ENCODE measurements at places on chromosomes 12 and 14.

GRCh38 chr12:2970744-2971143, 11.5 kb downstream of the TEAD4 start:
- no peak for DNase-seq

GRCh38 chr12:93706387-93706786, 29.2 kb downstream of the CRADD start:
- DNase-seq = no peak

GRCh38 chr12:68888243-68888642, 44.7 kb downstream of the CPM start:
- no peak for DNase-seq

GRCh38 chr12:52798671-52799504, 3.0 kb upstream of the KRT3 start:
- no peak for DNase-seq

DNA sequence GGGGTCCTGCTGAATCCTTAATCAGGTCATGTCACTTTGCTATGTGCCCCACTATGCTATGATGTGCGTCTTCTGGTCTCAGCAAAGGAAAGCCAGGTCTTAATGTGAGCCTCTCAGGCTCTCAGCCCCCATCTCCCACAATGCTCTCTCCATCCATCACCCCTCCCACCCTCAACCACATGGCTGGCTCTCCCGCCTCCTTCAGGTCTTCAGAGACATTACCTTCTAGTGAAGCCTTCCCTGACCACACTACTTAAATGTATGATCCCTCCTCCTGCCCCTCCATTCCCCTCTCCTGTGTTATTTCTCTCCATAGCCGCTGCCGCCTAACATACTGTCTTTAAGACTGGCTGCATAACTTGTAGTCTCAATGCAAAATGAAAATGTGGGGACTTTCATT, 50.5 kb downstream of the KRT80 start:
- DNase-seq = no peak

- DNase-seq = no peak
Measured at GRCh38 chr12:118336123-118336522, 36.6 kb downstream of the TAOK3 start.

- DNase-seq = no peak
Measured at GRCh38 chr14:32457213-32457920, 128.3 kb downstream of the AKAP6 start.

DNA sequence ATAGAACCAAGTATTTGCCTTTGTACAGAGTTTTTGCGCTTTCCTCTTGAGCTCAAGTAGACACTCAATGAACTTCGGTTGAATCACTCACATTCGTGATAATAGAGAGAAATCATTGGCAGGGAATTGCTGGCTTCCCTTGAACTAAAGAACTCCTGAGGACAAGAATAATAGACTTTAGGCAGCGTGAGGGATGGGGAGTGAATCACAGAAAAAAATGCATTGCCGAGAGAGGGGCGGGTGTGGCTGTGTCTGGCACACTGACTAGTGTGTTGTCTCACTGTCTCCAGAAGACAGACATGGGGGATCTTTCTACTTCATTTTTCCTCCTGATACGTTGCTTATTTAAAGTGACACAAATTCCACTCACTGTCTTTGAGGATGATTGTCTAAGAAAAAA, 805.2 kb downstream of the BCL11B start:
- no peak for DNase-seq

GRCh38 chr12:116126610-116127009, 150.9 kb downstream of the MED13L start:
- DNase-seq = no peak

- DNase-seq = no peak
Measured at GRCh38 chr12:123040106-123040505, 59.6 kb downstream of the ARL6IP4 start.

DNA sequence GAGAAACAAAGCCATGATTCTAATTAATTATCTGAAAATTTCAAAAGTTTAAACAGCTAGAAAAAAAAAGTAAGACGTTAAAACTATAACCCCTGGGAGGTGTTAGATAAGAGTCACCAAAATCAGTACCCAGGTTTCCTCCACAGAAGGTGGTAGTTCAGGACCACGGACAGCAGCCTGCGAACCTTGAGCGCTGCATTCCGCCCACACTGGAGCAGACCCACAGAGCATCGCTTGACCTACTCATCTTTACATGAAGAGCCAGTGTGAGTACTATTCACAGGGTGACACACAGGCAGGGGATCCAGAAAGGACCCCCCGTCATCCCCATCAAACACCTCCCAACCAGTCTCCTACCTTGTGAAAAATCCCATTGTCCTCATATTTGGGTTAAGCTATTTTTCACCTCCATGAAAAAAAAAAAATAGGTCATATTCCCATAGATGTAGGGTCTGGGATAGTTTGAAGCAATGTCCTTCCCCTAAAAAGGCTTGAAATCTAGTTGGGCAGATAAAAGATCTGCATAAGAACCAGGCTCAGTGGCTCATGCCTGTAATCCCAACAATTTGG, 8.8 kb upstream of the CHGA start:
- peak; percentile 54 for DNase-seq

DNA sequence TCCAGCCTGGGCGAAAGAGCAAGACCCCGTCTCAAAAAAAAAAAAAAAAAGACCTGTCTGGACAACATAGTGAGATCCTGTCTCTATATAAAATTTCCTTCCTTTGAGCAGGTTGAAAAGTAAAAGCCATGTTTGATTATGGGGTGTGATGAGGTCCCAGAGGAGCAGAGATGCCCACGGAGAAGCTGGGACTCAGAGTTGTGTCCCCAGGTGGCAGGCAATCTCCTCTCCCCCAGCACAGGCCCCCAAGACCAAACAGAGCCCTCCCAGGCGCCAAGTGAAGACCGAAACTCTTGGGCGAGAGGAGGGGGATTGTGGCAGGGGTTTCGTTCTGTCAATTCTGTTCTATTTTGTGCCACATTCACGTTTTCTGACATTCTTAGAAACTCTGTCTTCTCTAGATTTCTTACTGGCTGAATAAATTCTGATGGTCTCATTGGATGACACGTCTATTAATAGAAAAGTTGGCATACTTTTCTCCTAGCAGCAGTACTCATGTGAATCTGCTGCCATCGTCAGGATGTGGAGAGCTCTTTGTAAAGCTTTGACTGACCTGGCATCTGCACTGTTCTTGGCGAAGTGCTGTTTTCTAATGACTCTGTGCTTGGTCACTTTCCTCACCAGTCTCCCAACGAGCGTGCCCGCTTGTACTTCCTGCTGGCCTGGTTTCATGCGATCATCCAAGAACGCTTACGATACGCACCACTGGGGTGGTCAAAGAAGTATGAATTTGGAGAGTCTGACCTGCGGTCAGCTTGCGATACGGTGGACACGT, 43.4 kb downstream of the HSP90AA1 start:
- no peak for DNase-seq

- DNase-seq = no peak
Measured at GRCh38 chr14:76109087-76109880, 42.4 kb upstream of the GPATCH2L start.

GRCh38 chr12:77537663-77538062, 293.0 kb upstream of the NAV3 start:
- DNase-seq = no peak

GRCh38 chr12:26177283-26177682, 18.1 kb upstream of the SSPN start:
- DNase-seq = no peak

DNA sequence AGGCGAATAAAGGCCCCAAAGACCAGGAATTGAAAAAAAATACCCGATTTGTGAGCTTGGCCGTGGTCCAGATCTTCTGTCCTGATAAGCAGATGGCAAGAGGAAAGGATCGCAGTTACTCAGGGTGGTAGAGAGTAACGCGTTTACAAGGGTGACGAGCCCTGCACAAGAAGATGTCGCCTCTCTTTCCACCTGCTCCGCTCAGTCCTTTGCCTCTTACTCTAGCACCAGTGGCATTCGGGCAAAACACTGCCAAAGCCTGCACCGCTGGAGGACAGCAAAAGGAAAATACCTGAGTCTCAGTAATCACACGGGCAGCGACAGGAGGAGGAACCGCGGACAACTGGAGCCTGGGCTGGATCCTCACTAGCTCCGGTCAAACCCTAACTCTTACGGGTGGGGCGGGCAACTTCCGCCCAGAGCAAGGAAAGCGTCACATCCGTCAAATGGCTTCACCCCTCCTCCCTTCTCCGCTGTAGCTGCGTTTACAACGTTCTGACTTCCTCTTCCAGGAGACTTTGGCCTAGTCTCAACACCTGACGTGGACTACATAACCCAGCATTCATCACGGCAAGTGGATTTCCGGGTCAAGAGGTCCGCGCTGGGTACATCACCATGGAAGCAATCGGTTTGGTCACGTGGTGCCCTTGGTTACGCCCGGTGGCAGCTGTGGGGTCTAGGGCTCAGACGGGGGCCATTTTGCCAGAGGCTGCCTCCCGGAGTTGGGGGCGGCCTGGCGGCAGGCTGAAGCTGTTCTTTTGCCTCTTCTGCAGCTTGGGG, at the start of the genes KLHL28 and TOGARAM1:
KLHL28 (minus strand) TSS at position 394 of the 780 bp plus-strand sequence. CDS start 16,019 bp downstream, outside the sequence.
TOGARAM1 (plus strand) TSS at position 637 of the 780 bp plus-strand sequence. CDS start 232 bp downstream, outside the sequence.
- DNase-seq = peak; percentile 89

GRCh38 chr12:114821570-114821969, 137.6 kb upstream of the TBX3 start:
- no peak for DNase-seq

GRCh38 chr12:34399631-34400410, 377.5 kb downstream of the ALG10 start:
- DNase-seq = no peak

- DNase-seq = no peak
Measured at GRCh38 chr12:108583991-108584390, 13.9 kb downstream of the TMEM119 start.

DNA sequence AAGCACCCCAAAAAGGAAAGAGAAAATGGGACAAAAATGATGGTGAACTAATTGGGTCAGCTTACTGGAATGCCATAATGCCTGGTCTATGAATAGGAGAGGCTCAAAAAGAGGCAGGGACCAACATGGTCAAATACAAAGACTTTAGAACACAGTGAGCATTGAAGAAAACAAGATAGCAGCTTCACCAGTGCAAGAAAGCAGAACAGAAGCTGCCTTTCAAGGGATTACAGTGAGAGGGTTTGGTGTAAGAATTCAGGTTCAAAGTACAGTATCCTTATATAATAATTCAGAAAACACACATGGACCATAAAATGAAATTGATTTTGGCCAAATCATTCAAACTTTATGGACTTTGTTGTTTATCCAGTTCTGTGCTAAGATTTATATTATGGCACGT, 162.1 kb downstream of the NAV3 start:
- DNase-seq = no peak

- DNase-seq = no peak
Measured at GRCh38 chr14:90531497-90531896, 134.7 kb downstream of the CALM1 start.

- no peak for DNase-seq
Measured at GRCh38 chr14:80049055-80049454, 162.2 kb downstream of the DIO2 start.

Data from activated naive CD4-positive, alpha-beta T cell treated with anti-CD3 and anti-CD28 coated beads, Interleukin-2, amount 50 U/mL, for 72 hours (primary cell).